ENCODE measurements at places on chromosomes 3 and 15.

DNA sequence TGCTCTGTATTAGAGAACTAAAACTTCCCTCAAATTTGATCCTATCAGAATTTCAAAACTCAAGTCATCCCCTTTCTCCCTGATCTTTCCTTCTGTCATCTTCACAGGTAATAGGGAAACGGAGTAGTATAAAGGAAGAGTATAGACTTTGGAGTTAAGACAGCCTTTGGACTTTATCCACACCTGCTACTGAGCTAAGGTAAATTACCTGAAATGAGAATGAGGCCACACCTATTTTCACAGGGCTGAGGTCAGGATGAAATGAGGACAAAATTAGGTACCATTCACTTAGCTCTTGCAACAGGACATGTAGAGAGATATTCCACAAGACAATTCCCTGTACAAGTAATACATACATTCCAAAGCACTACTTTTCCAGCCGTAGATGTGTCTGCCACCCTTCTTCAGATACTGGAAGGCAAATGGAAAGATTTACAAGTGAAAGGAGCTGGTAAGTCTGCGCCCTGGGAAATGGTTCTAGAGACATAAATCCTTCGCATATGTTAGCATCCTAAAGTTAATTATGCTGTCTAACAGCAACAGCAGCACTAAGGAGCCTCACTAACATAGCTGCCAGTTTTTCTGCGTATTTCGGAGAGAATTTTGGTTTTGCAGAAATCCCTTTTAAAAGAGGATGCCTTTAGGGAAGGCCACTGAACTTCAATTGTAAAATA is 461.8 kb downstream of the SHQ1 start:
- DNase-seq = no peak

DNA sequence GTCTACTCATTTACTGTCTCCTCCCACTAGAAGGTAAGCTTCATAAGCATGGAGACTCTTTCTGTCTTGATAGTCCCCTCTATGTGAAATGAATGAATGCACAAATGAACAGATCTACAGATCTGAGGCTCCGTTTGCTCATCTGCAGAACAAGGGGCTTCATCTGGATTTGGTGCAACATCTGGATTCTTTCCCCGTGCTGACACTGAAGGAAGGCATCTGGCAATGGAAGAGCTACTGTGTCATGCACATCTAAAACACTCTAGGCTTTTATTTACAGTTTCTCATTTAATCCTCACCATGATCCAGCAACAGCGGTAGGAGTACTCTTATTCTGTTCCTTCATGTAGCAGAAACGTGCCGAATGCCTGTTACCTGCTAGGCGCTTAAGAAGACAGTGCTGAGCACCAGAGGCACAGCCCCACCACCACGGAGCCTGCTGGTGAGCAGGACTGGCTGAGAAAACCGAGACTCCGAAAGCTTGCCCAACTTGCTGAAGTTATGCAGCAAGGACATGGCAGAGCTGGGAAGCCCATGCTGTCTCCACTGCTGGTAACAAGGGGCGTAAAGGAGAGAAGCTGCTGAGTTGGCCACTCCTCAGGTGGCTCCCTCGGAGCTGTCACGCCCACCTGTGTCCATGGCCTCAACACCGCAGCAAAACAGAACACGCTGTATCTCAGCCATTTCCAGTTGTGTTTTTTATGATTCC is 31.1 kb downstream of the LSM3 start:
- no peak for DNase-seq

- DNase-seq = no peak
Observed at GRCh38 chr3:43727930-43728329, 37.2 kb downstream of the ABHD5 start.

DNA sequence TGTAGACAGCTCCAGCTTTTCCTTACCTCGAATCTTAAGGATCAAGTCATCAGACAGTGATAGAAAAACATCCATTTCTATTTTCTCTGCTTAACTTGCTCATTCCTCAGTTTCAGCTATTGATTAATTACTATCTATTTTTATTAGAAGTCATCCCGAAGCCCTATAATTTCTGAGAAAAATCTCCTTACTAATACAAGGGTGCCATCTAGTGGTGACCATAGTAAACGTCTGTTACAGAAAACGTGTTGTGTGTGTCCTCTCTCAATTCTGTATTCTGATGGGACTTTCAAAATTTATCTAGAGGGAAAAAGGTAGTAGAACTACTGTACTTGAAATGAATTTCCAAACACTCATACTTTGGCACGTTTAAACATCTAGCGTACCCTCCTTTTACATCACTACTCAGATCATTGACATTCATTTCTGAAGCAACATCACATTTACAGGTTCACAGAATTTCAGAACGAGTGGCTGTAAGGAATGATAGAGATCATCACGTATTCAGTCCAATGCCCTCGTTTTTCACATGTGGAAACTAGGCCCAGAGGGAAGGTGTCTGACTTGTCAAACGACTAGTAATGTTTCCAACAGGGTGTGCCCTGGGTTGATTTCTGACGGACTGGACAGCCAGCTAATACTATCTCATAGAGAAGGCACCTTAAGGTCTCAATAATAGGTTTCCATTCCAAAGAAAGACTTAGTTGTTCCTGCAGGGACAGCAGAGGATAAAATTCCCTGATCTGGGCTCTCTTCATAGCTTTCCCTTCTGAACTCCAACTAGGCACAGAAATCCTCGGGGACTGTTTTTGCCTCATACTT is 25.6 kb downstream of the HACD2 start:
- no peak for DNase-seq

DNA sequence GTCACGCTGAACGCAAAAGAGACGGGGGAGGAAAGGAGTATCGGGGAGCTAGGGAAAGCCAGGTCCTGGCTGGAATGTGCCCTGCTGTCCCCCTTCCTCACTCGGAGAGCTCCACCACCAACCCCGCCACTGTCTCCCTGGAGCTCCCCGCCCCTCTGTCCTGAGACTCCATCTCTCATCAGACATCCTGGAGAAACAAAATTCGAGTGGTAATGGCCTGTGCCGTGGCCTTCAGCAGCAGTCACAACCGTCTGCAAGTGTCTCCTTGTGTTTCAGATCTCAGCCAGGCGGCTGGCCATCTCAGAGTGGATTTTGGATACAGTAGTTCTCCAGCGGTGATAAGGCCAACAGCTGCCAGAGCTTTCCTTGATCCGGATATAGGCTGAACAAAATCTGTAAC is 76.9 kb downstream of the OCA2 start:
- DNase-seq = no peak

DNA sequence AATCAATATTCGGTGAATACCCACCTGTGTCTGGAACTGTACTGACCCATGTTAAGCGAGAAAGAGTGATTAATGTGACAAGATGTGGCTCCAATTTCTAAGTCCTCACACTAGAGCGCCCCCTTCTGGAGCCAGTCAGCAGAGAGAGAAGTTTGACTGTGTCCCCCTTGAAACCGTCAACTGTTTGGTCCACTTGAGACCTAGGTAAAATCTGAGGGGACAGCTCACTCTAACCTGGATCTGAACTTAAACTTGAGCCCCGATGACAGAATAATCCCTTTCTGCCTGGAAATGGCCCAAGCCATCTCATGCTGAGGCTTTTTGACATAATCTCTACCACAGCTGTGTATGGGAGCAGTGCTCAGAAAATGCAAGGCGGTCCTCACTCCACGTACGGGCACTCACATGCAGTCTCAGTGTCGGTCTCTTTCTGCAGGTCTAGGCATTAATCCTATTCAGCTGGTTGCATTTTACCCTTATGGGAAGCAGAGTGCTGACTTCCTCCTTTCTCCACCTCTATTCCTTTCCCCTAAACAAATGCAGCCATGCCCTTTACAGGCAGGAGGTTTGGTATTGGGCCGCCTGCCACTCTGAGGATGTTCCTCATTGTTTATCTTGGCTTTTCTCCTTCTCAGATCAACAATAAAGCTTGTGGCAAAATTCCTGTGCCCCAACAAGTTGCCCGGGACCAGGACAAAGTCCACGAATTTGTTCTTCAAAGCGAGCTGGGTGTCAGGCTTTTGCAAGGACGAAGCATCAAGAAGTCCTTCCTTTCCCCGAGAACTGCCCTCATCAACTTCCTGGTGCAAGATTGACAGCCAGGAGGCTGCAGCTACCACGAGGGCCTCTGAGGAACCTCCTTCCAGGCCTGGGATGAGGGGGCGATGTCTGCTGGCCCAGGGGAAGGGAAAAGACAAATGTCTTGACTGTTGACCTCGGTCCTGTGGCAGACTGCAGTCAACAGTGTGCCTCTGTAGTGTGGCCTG is 47.5 kb upstream of the LIMD1 start:
- peak; percentile 37 for DNase-seq

DNA sequence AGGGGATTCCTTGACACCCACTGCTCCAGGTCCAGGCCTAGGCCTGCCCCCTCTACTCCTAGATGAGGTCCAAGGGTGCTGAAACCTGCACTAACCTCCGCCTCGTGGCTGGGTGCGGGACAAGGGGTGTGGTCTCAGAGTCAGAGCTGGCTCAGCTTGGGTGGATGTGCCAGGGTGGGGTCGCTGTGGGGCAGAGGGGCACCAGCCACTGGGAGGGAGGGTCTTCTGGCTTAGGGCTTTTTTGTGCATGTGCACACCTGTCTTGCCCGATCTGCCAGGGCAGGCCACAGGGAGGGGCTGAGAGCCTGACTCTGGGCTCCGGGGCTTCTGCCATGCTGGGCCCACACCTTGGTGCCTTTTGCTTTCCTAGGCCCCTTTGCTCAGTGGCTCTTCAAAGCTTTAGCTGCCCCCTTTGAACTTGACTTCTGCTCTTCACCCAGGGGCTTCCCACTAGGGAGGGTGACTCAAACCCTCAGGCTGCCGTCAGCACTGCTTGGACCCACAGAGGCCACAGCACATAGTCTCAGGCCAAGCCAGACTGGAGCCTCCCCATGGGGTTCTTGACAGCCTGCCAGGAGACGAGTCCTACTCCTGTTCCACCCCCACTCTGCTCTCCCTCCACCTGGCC is 73.0 kb downstream of the KLF13 start:
- no peak for DNase-seq

DNA sequence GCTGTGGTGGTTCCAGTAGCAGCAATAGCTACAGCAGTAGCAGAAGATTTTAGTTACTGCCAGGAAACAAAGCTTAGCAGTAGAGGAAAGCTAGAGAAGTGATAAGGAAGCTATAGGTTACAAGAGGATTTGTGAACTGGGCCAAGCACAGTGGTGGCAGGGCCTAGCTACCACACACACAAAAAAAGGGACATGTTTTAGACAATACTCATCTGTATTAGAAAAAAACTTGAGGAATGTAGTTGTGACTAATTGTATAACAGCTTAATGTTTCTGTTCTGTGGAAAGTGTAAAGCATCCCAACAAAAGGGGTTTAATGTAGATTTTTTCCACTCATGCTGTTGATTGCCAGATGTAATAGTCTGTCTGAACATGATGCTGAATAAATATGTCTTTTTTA is 29.9 kb upstream of the PFN2 start:
- DNase-seq = no peak

DNA sequence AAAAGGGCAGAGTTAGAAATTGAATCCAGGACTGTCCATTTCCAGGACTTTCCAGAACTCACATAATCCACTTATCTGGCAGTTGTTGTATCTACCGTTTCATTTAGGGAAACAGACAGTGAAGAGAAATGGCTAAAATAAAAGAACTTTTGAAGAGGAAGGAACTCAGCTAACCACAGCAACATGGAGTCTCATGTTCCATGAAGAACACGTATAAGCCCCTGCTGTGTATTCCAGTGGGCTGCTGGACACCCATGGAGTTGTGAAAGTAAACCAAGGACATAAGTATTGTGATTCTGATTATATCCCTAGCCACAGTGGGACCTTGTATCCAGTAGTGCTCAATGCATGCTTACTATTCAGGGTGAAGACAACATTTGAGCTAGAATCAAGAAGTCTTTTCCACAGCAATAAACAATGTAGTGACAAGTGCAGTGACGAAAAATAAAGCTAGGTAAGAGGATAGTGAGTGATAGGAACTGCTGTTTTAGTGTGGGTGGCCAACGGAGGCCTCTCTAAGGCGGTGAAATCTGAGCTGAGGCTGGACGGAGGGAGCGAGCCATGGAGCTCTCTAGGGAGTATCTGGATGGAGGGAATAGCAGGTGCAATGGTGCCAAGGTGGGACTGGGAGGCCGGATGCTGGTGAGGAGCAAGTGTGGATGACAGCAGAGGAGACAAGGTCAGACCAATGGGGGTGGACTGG is 26.8 kb upstream of the TRH start:
- no peak for DNase-seq

GRCh38 chr3:141737093-141737492 is 1.0 kb upstream of the RNF7 start:
- no peak for DNase-seq

GRCh38 chr15:92906563-92907081 is 6.5 kb downstream of the CHD2 start:
- peak; percentile 57 for DNase-seq

DNA sequence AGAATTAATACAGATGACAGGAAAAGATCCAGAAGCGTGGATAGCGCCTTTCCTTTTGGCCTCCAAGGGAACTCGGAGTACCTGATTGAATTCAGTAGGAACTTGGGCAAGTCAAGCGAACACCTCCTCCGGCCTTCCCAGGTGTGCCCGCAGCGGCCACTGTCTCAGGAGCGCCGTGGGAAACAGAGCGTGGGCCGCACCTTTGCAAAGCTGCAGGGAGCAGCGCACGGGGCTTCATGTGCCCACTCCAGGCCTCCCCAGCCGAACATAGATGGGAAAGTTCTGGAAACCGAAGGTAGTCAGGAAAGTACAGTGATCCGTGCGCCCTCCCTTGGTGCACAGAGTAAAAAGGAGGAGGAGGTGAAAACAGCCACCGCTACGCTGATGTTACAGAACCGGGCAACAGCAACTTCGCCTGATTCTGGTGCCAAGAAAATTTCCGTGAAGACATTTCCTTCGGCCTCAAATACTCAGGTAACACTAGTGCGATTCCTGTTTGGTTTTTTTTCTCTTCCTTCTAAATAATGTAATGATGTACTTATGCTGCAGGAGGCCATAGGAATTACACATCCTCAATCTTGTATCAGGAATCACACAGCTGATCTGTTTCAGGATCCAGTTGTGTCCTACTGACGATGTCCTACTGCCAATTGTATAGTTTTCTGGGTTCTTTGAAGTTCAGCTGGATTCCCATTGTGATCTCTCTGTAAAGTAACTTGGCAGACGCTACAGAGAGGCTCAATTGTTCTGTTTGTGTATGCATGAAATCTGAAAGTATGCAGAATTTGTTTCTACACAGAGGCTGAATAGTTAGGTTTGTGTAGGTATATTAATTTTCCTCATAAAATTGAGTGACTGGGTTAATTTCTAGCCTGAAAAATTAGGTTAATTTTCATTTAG is 63.1 kb downstream of the CGNL1 start:
- no peak for DNase-seq

DNA sequence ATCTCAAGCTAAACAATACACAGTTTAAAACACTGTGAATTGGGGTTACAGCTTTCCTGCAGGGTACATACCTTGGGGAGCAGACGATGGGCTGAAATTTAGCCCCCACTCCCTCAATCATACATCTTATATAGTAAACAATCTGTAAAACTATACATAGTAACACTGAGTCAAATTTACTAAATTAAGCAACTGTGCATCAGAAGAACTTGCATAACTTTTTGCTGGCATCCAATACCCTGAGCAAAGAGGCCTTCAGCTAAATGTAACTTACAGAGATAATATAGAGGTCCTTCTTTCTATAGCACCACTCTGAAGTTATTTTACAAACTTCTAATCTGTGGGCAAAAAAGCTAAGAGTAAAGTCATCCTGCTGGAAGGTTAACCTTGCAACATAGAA is 603.6 kb upstream of the TGFBR2 start:
- no peak for DNase-seq

- DNase-seq = no peak
Observed at GRCh38 chr3:144791034-144791433, 819.4 kb downstream of the DIPK2A start.

GRCh38 chr3:187983484-187984124 is 170.4 kb upstream of the LPP start:
- no peak for DNase-seq

GRCh38 chr3:81170298-81170697 is 591.1 kb downstream of the GBE1 start:
- no peak for DNase-seq

- DNase-seq = no peak
Observed at GRCh38 chr15:55403531-55403930, 4.6 kb downstream of the CCPG1 start.

All from stimulated activated CD8-positive, alpha-beta memory T cell treated with anti-CD3 and anti-CD28 coated beads, Interleukin-7, amount 100 ng/mL, for 48 hours (primary cell).